Fibroblast of upper back skin (primary cell): ENCODE measurements at places on chromosomes 7 and 10.
A peak's percentile ranks its signal among the peaks of the same experiment; 100 is the strongest.

GRCh38 chr10:103416436-103417147 is 20.2 kb downstream of the PDCD11 start:
- peak; percentile 65 for DNase-seq

DNA sequence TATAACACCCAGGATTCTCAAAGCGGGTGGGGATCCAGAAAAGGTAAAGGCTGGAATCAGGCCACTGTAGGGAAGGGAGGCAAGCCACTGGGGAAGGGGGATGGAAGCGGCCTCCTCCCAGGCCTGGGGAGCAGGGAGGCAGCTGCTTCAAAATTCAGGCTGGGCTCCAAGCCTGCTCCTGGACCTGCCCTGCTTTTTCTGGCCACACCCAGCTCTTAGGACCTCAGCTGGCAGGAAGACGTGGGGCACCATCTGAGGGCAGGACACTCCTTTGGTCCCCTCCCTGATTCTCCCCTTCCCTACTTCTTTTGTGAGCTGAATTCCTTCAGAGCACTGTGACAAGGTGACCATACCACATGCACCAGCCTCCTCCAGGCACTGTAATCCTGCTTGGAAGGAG is 4.6 kb upstream of the LBX1 start:
- no peak for DNase-seq

- DNase-seq: peak; percentile 19
Measured at GRCh38 chr7:1721047-1721690, 51.1 kb downstream of the ELFN1 start.

GRCh38 chr7:100493476-100494264 is 9.9 kb downstream of the NYAP1 start:
- no peak for DNase-seq

DNA sequence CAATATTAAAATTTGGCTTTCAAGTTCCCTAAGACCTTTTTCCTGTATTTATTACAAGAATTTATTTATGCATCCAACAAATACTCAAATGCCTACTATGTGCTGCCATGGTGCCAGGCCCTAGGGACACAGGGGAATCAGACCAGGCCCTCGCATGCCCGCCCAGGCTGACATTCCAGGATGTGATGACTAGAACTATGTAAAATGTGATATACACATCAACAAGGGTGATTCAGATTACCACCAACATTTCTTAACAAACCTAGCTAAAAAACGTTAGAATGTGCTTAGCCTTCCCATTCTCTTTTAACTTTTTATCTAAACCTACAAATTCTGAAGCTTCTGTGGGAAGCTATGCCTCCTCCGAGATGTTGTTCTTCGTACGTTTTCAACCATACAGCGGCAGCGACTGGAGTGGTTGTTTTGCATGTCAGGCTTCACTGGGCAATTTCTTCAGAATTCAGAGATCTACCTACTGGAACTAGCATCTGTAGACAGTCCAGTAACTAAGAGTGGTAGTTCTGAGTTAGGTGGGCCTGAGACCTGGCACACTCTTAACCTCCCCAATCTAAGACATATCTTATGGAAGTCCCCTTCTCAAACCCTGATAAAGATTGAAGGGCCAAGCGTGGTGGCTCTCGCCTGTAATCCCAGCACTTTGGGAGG is 22.1 kb downstream of the GNA12 start:
- DNase-seq: peak; percentile 91

GRCh38 chr10:113519681-113520115 is 33.2 kb upstream of the HABP2 start:
- no peak for DNase-seq

DNA sequence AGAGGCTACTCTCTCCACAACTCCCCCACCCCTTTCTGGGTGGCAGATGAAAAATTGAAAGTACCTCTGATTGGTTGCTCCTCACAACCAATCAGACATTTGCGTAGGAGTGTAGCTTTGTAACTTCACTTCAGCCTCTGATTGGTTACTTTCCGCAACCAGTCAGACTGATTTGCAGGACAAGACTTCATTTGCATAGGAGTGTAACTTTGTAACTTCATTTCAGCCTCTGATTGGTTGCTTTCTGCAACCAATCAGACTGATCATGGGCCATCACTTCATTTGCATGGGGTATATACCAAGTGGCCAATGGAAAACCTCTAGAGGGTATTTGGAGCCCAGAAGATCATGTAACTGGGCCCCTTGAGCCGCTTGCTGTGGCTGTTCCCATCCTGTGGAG is 25.6 kb downstream of the CDNF start:
- peak; percentile 11 for DNase-seq

DNA sequence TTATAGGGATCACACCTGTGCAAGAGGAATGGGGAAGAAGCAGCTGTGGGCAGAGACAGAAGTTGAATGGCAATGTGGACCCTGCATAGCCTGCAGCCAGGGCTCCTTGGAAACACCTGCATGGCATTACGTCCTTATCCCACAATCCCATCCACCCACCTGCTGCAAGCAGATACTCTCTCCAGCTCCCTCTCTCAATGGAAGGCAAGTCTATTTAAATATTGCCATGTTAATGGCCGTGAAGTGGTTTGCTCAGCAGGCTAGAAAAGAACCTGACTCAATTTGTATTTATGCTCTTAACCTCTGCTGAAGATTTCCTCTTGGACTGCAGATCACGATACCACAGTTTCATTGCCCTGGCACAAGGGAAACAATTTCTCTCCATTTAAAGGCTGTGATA is 417.0 kb downstream of the TYW1 start:
- no peak for DNase-seq

GRCh38 chr10:113711142-113711541 is 31.4 kb downstream of the CASP7 start:
- no peak for DNase-seq

- DNase-seq: peak; percentile 13
Measured at GRCh38 chr7:112161253-112162141, 44.7 kb downstream of the DOCK4 start.

- DNase-seq: no peak
Measured at GRCh38 chr10:78914060-78914378, 154.7 kb upstream of the ZMIZ1 start.

GRCh38 chr7:137753948-137754851 is 92.6 kb downstream of the DGKI start:
- peak; percentile 10 for DNase-seq

GRCh38 chr7:22129819-22130580 is 184.3 kb upstream of the CDCA7L start:
- DNase-seq: no peak

DNA sequence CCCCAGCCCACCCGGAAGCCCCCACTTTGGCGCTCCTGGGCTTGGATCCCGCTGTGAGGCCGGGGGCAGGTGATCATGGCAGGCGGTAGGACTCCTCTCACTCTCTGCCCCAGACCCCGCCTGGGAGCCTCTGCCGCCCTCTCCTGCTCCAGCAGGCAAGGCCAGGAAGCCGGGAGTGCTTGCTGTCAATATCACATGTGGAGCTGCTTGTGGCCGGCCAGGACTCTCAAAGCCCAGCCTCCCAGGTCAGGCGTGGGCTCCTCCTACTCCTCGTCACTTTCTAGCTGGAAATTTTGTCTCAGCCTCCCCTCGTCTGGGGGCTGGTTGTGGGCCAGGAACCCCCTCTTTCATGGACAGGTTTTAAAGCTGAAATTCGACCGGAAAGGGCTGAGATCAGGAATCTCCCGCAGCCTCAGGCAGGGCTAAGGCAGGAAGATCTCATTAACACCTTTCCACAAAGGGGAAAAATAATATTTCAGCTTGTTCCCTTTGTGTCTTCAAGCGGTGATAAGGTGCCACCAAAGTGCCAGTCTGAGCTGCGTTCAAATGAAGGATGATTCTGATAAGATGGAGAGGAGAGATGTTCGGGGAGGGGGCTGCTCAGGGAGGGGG is 273.6 kb upstream of the PODXL start:
- DNase-seq: no peak

GRCh38 chr10:127945341-127945758 is 38.4 kb downstream of the PTPRE start:
- peak; percentile 7 for DNase-seq

GRCh38 chr10:51129946-51130544 is 55.8 kb downstream of the PRKG1 start:
- peak; percentile 51 for DNase-seq

DNA sequence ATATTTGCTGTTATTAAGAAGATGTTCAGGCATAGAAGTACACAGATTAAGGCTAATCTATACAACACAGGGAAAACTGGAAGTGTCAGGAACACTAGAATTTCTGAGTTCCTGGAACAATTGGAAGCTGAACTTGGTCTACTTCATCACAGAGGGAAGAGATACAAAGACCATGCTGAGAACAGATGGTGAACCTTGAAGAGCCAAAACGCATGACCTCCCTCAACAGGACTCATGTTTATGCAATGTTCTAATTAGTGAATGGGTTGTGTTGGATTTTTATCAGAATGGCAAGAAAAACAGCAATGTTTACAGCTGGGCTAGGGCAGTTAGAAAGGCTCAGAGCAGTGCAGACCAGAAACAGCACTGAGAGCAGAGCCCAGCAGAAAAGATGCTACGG is 94.9 kb downstream of the SFMBT2 start:
- no peak for DNase-seq

DNA sequence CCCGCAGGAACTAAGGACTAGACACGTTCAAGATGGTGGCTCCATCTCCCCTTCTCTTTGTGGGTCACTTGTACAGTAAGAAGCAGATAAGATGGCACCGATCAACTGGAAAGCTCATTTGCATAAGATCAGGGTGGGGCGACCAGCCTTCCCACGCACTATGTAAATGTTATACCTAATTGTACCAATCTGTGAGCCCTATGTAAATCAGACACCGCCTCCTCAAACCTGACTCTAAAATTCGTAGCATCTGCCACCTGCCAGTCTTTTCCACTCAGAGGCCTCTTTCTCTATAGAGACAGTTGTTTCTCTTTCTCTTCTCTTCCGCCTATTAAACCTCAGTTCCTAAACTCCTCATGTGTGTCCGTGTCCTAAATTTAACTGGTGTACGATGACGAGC is 324.5 kb downstream of the PHF14 start:
- no peak for DNase-seq

DNA sequence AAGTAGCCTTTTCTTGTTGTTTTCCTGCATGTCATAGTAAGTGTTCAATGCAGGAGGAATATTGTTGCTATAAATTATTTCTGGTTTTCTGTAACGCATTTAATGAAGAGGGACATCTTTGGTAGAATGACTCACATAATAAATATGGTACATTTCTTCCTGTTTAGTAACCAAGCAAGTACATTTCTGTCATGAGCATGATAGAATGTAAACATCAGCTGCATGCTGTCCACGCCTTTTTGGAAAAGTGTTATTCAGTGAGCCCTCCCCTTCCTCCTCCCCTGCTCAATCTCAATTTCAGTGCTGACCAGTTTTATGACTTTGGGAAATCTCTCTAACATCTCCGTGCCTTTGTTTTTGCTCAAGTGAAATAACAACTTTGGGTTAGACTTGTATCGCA is 664.0 kb downstream of the XPNPEP1 start:
- peak; percentile 7 for DNase-seq

- DNase-seq: no peak
Measured at GRCh38 chr7:73526896-73527821, 5.1 kb upstream of the BAZ1B start.

DNA sequence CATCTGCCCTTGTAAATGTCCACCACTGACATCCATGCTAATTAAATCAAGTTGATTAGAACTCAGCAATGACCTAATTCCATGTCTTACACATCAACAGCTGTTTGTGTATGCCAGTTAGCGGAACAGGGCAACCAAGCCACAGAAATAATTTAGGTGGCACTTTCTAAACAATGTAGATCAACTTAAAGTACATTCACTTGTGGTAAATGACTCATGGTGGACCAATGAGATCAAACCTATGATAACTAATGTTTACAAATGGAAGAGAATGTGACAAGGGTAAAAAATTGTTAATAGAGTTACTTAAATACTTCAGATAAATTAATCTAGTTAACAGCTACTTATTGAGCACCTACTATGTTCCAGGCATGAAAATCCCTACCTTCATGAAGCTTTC is 63.1 kb upstream of the ICA1 start:
- DNase-seq: no peak

- DNase-seq: no peak
Measured at GRCh38 chr7:133609806-133610205, 356.9 kb downstream of the EXOC4 start.

- no peak for DNase-seq
Measured at GRCh38 chr10:11223081-11223480, 205.4 kb downstream of the CELF2 start.

- DNase-seq: no peak
Measured at GRCh38 chr7:139046143-139046542, 10.3 kb upstream of the ZC3HAV1L start.

DNA sequence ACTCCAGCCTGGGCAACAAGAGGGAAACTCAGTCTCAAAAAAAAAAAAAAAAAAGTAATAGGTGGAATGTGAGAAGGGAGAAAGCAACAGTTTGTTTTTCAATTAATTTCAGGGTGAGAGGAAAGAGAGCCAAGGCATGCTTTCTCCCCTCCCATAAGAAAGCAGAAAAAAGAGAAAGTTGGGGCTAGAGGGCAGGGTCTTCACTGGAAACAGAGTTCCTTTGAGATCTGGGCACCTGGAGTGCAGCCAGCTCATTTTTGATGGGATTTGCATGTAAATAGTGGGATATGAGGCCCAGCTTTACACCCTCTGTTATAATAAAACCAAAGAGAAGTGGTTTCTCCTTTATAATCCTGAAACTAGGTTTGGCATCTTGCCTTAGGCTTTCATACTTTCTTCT is 13.8 kb upstream of the STOX1 start:
- DNase-seq: no peak

GRCh38 chr7:128427289-128427891 is 17.6 kb upstream of the IMPDH1 start:
- DNase-seq: peak; percentile 66

GRCh38 chr10:20058135-20058534 is 241.9 kb downstream of the PLXDC2 start:
- DNase-seq: no peak

GRCh38 chr7:148763622-148764021 is 64.9 kb downstream of the CUL1 start:
- no peak for DNase-seq

- peak; percentile 80 for DNase-seq
Measured at GRCh38 chr7:158650821-158651225, 53.8 kb downstream of the NCAPG2 start.

GRCh38 chr7:155603858-155604503 is 40.5 kb upstream of the RBM33 start:
- no peak for DNase-seq

DNA sequence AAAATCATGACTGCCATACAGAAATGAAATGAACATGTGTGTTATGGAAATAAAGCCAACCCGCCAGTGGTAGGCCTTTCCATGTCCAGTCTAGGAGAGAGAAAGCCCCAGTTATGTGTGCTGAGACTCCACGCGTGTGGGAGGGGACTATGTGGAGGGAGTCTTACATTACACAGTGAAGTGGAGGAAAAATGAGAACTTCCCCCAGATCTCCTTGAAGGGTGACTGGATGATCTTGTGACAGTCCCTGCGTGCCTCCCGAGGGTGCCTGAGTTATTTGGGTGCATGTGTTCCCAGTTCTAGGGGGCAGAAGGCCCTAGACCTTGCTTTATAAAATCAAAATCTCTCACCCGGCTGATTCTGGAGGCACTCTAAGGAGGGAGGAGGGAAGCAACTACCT is 24.2 kb downstream of the UPP1 start:
- DNase-seq: no peak
